ENCODE measurements at places on chromosomes 2 and 18.

- no peak for DNase-seq
These were observed 885.1 kb upstream of the FSHR start for GRCh38 chr2:50039445-50039844.

DNA sequence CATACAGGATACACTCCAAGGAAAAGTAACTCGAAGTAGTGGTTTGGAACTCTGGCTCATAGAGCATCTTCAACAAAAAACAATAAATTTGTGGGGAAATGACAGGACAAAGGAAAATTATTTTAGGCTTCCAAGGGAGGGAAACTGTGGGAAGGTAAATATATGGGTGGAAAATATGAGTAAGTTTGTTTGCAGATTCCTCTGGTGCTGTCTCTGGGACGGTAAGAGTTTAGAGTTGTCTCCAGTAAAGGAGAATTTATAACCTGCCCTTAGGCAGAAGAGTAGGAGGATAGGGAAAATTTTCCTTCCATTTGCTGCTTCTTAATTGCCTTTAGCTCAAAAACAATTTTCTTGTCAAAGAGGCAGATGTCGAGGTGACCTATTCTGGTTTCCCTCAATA, 19.3 kb downstream of the HNMT start:
- no peak for DNase-seq

DNA sequence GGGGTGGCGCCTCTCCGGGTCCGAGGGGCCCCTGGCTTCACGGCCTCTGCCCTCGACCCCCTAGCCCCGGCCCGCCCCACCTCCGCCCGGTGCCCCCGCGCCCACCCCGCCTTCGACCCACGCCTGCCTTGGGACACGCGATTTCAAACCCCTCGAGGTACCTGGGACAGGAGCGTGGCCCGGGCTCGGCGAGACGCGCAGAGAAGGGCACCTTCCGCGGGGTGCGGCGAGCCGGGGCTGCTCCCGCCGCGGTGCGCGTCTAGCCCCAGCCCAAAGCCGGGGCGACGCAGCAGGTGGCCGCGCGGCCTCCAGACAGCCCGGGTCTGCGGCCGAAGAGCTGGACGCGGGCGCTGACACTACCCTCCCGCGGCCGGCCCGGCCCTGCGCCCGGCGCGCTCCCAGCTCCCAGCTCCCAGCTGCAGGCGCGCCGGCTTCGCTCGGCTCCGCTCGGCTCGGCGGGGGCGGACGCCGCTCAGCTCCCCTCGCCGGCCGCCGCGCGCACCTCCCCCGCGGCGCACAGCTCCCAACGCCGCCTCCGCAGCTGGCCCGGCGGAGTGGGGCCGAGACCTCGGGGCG, at the start of gene CRACDL:
CRACDL (minus strand) TSS at position 449 of the 576 bp plus-strand sequence. CDS start 89,425 bp downstream, outside the sequence.
- no peak for DNase-seq

- no peak for DNase-seq
These were observed 776 bp downstream of the TBR1 start for GRCh38 chr2:161416708-161417437.

- no peak for DNase-seq
These were observed 11.0 kb upstream of the LGALSL start for GRCh38 chr2:64442801-64443429.

DNA sequence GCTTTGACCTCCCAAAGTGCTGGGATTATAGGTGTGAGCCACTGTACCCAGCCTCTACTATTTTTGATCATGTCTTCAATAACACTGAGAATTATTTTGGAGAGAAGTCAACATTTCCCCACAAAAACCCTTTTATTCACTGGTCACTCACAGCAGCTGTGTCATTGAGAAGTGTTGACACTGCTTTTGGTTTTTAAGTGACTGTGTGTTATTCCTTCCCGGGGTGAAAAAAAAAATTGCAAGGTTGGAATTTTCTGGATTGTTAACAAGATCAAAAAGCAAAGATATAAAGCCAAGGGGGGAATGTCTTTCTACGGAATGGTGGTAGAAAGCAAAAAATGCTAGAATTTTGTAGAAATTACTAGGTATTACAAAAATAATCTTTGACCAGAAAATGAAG, 61.5 kb downstream of the TANC1 start:
- DNase-seq: no peak

GRCh38 chr2:206176121-206176520, 16.4 kb downstream of the EEF1B2 start:
- DNase-seq: no peak

GRCh38 chr2:10355471-10356438, 53.1 kb downstream of the HPCAL1 start:
- DNase-seq: no peak

GRCh38 chr2:136117391-136117841, 533 bp downstream of the CXCR4 start:
- peak; percentile 72 for DNase-seq

- no peak for DNase-seq
These were observed 65.5 kb upstream of the GPC1 start for GRCh38 chr2:240369801-240370585.

DNA sequence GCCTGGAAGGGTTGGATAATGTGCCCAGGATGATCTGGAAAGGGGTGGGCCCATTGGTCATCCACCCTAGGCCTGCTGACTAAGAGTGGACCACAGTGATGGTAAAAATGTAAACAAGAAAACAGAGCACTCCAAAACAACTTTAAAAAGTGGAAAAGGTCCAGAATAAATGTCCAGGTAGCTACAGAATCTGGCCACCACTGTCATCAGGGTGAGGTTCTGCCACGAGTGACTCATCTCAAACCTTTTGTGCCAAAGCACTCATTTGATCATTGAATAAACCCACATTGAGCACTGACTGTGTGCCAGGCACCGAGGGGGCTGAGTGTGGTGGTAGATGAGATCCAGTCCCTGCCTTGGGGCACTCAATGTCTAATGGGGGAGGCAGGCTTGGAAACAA, 64.9 kb downstream of the EMX1 start:
- no peak for DNase-seq

GRCh38 chr18:58863539-58864145, 1.0 kb upstream of the ZNF532 start:
- DNase-seq: no peak

GRCh38 chr2:19728125-19728524, 173.7 kb downstream of the TTC32 start:
- no peak for DNase-seq

GRCh38 chr2:26696351-26696816, 3.9 kb downstream of the KCNK3 start:
- no peak for DNase-seq

GRCh38 chr2:179255129-179255528, 9.5 kb downstream of the SESTD1 start:
- no peak for DNase-seq

- peak; percentile 59 for DNase-seq
These were observed 61.0 kb upstream of the GPR45 start for GRCh38 chr2:105180491-105180972.

GRCh38 chr2:47803363-47803762, 20.4 kb downstream of the MSH6 start:
- no peak for DNase-seq

GRCh38 chr2:27708666-27709065, 45.0 kb downstream of the SLC4A1AP start:
- no peak for DNase-seq

DNA sequence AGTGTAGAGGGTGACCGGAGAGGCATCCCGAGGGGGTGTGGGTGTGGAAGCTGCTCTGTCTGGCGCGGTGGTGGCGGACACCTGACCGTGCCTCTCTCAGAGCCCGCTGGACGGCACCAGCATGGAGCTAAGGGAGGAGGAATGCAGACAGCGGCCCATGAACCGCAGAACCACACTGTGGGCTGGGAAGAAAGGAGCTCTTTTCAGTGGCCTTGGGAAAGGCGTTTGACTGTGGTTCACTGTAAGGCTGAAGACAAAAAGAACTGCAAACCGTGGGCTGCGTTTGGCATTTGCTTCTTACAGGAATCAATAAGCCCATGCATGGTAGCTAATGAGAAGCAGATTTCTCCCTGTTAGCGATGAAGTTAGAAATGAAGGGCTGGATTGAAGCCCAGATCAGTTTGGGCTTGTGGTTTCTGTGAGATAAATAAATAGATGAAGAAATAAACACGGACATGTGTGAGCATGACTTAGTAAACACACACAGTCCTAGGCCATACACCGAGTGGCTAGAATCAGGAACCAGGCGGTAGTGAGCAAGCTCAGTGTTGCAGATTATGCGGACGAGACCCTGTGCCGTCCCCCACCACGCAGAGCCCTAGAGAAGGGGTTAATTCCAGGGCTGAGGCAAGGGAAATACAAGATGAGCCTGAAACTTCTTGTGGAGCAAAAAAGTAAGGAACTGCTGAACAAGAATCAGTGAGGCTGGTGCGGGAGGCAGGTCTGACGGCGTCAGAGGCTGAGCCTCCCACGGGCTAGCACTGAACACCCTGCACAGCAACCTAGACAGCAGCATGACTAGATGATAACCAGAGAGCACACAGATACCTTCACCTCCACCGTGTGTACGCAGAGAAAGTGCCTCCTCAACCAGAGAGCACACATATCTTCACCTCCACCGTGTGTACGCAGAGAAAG, 29.3 kb upstream of the NFATC1 start:
- DNase-seq: no peak
